Stimulated activated CD4-positive, alpha-beta T cell treated with anti-CD3 and anti-CD28 coated beads, Interleukin-1b, Interleukin-23, amount 100 ng/mL, for 1 hour (primary cell): ENCODE measurements at places on chromosomes 11 and 22.

- DNase-seq: no peak
Observed at GRCh38 chr11:27282806-27283205, 80.2 kb downstream of the CCDC34 start.

DNA sequence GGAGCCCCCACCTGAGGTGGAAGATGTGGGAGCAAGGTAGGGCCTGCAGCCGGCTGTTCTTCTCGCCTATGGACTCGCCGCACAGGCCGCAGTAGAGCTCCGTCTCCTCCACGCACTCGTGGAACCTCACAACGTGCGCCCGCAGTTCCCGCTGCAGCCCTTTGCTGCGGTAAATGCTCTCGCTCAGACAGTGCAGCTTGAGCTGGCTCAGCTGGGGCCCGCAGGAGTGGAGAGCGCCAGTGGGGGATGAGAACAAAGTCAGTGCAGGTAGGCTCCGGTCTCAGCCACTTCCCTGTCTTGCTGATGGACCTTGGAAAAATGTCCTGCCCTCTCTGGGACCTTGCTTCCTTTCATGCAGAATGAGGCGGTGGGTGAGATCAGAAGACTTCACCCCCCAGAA, 10.2 kb downstream of the RAPSN start:
- DNase-seq: no peak

DNA sequence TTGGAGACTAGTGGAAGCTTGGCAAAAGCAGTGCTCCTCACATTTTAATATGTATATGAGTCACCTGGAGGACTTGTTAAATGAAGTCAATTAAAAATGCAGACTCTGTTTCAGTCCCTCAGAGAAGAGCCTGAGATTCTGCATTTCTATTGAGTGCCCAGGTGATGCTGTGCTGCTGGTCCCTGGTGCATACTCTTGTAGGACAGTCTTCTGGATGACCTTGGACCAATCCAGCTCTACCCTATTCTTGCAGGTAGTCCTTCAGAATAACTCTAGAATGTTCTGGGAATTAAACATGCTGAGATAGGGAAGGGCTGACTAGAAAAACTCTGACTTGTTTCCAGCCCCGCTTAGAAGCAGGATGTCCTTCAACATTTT, 115.9 kb downstream of the CASP12 start:
- no peak for DNase-seq

GRCh38 chr22:45207981-45208664, 32.6 kb downstream of the KIAA0930 start:
- DNase-seq: no peak

DNA sequence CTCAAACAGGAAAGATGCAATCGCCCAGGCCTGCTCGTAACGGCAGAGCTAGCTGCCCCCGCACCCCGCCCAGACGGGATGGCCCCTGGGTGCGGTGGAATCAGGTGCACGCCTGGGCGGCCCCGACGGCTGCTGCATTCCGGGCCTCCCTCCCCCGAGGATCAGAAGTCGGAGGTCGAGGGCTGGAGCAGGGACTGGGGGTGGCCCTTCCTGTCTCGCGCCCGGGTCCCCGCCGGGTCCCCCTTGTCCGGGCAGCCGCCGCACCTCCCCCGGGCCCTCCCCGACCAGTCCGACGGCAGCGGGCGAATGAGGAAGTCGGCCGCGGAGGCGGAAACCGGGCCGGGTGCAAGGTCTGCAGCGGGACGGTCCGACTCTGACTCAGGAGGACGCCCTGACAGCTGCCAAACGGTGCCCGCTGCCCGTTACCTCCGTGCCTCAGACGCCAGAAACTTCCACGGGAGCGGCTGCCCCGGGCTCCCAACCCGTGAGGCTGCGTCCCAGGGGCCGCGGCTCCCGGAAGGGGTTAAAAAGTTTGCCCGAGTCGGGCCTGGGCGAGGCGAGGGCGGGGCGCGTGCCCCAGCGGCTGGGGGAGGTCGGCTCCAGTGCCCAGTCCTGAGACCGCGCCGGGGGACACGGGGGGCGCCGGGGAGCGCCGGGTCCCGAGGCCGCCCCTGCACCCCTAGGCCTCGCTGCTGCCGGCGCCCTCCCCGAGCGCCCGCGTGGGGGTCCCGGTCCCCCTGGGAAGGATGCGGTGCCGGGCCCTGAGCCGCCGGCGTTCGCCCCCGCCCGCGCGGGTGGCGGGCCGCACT, 663 bp downstream of the MYH9 start:
- no peak for DNase-seq

DNA sequence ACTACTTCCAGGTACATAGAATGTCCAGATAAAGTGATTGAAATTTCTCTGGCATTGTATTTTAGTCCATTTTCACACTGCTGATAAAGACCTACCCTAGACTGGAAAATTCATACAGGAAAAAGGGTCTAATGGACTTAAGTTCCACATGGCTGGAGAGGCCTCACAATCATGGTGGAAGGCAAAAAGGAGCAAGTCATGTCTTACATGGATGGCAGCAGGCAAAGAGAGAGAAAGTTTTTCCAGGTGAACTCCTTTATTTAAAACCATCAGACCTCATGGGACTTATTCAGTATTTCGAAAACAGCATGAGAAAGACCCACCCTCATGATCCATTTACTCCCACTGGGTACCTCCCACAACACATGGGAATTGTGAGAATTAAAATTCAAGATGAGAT, 1359.7 kb upstream of the RAG2 start:
- no peak for DNase-seq
